ENCODE measurements at places on chromosomes 5 and 9. TPM values are rescaled to one million over a fixed set of nuclear protein-coding genes. Genes with fewer than 3 reads are reported as not detected.

DNA sequence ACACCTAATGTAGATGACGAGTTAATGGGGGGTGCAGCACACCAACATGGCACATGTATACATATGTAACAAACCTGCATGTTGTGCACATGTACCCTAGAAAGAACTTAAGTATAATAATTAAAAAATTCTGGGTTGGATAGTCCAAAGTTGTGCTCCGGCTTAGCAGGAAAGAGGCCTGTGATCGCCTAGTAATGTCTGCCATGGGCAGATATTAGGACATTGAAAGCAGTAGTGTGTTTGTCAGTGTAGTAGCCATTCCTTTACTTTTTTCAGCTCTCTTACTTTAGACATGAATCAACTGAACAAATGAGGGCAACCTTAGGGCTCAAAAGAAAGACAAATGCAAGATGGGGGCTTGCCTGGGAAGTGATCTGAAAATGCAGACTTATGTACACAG is 58.9 kb downstream of the PPARGC1B start:
- H3K27me3 ChIP-seq = no peaks in the 10 kb centered on the region
- H3K27ac ChIP-seq = peak overlapping the region; percentile 87
- peaks cover 78% of the 10 kb centered on the region for H3K4me1 ChIP-seq
- H3K4me3 ChIP-seq = no peak overlapping the region
- no peaks in the 10 kb centered on the region for H3K36me3 ChIP-seq
- no peak for DNase-seq

- no peaks in the 10 kb centered on the region for H3K36me3 ChIP-seq
- H3K4me3 ChIP-seq = no peak overlapping the region
- no peak overlapping the region for H3K27ac ChIP-seq
- no peaks in the 10 kb centered on the region for H3K27me3 ChIP-seq
- no peak for DNase-seq
These were observed 270.2 kb upstream of the RASA1 start for GRCh38 chr5:86997516-86997915.

- peaks cover 13% of the 10 kb centered on the region for H3K4me1 ChIP-seq
- DNase-seq = no peak
- no peak overlapping the region for H3K27ac ChIP-seq
- no peaks in the 10 kb centered on the region for H3K27me3 ChIP-seq
These were observed 160.6 kb upstream of the SHB start for GRCh38 chr9:38229504-38230155.

- H3K27me3 ChIP-seq = peaks cover 82% of the 10 kb centered on the region
- H3K27ac ChIP-seq = no peak overlapping the region
- peaks cover 9% of the 10 kb centered on the region for H3K4me1 ChIP-seq
- no peak overlapping the region for H3K4me3 ChIP-seq
- DNase-seq = no peak
- no peaks in the 10 kb centered on the region for H3K36me3 ChIP-seq
These were observed 26.3 kb downstream of the OR2V2 start for GRCh38 chr5:181173420-181174342.

GRCh38 chr5:55410845-55411244 is 103.1 kb downstream of the MTREX start:
- H3K36me3 ChIP-seq = no peaks in the 10 kb centered on the region
- peaks cover 15% of the 10 kb centered on the region for H3K4me1 ChIP-seq
- H3K27me3 ChIP-seq = no peaks in the 10 kb centered on the region
- DNase-seq = no peak
- H3K27ac ChIP-seq = no peak overlapping the region

DNA sequence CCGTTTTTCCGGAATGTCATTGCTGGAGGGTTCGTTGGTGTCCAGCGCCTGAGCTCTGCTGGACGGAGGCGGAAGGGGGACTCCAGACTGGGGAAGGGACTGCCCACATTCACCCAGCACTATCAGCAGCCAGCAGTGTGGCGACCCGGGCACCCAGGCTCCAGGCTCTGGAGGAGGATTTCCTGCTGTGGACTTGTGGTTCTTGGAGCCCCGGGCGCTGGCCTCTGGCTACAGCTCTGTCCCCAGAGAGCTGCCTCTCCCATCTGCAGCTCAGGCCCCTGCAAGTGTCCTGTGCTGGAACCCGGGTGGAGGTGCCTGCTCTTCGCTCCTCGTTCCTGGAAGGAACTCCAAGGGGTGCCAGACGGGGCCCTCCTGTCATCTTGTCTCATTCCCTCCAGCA is 152.6 kb downstream of the RGS3 start:
- H3K36me3 ChIP-seq = no peaks in the 10 kb centered on the region
- no peaks in the 10 kb centered on the region for H3K27me3 ChIP-seq
- peaks cover 12% of the 10 kb centered on the region for H3K4me1 ChIP-seq

GRCh38 chr9:133821601-133822429 is 83.7 kb upstream of the SARDH start:
- no peaks in the 10 kb centered on the region for H3K4me1 ChIP-seq
- no peaks in the 10 kb centered on the region for H3K27me3 ChIP-seq
- no peaks in the 10 kb centered on the region for H3K36me3 ChIP-seq
- no peak overlapping the region for H3K27ac ChIP-seq
- H3K4me3 ChIP-seq = no peak overlapping the region
- no peak for DNase-seq

DNA sequence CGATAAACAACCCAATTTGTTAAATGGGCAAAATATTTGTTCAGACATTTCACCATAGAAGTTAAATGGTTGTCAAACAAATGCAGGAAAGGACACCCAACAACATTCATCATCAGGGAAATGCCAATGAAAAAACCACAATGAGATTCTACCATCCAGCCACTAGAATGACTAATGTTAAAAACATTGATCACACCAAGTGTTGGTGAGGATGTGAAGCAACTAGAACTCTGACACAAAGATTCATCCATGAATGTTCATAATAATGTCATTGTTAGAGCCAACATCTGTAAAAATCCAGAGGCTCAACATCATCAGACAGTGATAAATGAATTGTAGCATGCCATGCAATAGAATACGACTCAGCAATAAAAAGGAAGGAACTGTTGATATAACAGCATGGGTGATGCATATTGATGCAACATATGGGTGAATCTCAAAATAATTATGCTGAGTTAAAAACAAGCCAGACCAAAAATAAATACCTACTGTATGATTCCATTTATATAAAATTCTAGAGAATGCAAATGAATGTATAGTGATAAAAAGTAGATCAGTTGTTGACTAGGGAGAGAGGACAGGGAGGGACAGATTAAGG is 55.9 kb upstream of the UNC5A start:
- H3K27me3 ChIP-seq = peaks cover 27% of the 10 kb centered on the region
- H3K4me3 ChIP-seq = no peak overlapping the region
- no peaks in the 10 kb centered on the region for H3K36me3 ChIP-seq
- DNase-seq = no peak

GRCh38 chr5:110865400-110866094 is 126.7 kb downstream of the SLC25A46 start:
- H3K27me3 ChIP-seq = no peaks in the 10 kb centered on the region
- no peaks in the 10 kb centered on the region for H3K4me1 ChIP-seq
- H3K4me3 ChIP-seq = no peak overlapping the region
- H3K36me3 ChIP-seq = no peaks in the 10 kb centered on the region
- H3K27ac ChIP-seq = no peak overlapping the region
- DNase-seq = no peak

- peaks cover 20% of the 10 kb centered on the region for H3K4me1 ChIP-seq
- peaks cover 81% of the 10 kb centered on the region for H3K36me3 ChIP-seq
- H3K27ac ChIP-seq = peak overlapping the region; percentile 72
- no peak overlapping the region for H3K4me3 ChIP-seq
These were observed 19.9 kb downstream of the GPX3 start for GRCh38 chr5:151040211-151040747.

DNA sequence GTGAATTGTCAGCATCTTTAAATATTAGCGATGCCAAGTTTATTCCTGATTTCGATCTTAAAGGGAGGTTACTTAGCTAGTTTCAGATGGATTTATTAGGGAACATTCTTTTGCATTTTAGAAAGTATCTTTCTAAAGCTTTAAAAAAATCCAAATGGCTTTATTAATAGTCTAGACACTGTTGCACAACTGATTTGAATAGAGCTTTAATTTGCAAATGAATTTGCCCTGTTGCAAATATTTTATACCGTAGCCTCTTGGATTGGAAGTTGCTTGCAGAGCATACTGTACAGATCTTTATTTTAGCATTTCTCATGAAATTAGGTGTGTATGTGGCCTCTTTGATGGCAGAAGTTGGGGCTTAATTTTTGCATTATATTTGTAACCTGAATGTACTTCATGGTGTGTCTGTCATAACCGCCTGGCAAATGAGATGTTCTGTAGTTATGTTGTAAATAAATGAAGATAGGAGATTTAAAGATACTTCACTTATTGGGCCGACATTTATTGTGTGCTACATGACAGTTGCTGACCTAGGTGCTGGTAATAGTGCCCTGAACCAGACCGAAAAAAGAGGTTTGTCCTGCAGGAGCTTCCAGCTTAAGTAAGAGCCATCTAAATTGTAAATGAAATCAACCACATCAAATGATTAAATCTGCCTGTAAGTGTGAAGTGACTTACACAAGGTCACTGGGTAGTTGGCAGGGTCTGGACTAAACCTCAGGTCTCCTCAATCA is 1.8 kb downstream of the TCERG1 start:
- H3K4me3 ChIP-seq = no peak overlapping the region
- no peaks in the 10 kb centered on the region for H3K36me3 ChIP-seq
- H3K4me1 ChIP-seq = peaks cover 19% of the 10 kb centered on the region
- H3K27me3 ChIP-seq = no peaks in the 10 kb centered on the region

DNA sequence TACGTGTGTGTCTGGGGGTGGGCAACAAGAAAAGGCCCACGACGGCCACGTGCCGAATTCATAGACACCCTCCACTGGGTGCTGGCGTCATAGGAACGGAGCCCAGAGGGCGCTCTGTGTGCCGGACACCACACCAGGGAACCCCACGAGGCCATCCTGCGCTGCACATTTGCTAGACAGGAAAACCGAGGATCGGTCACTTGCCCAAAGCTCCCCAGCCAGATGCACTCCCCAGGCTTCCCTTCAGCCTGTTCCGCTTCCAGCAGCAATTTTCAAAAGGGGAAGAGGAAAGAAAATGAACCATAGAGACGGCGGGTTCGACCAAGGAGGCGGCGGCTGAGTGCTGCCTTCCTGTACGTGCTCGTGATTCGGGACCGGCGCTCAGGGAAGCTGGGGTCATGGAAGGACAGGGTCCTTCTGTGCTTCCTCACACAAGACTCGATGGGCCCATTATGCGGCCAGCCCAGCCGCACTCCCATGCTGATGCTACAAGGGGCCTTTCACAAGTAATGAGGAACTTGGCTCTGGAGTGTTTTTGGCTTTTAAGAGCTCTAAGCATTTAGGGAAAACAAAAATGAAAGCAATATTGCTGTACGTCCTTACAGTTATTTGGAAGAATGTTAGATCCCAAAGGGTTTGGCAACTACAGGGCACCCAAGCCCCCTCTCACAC is 124.6 kb upstream of the SARDH start:
- DNase-seq = peak; percentile 29
- H3K36me3 ChIP-seq = no peaks in the 10 kb centered on the region
- H3K27ac ChIP-seq = peak overlapping the region; percentile 73
- H3K4me1 ChIP-seq = no peaks in the 10 kb centered on the region
- no peaks in the 10 kb centered on the region for H3K27me3 ChIP-seq
- H3K4me3 ChIP-seq = no peak overlapping the region

DNA sequence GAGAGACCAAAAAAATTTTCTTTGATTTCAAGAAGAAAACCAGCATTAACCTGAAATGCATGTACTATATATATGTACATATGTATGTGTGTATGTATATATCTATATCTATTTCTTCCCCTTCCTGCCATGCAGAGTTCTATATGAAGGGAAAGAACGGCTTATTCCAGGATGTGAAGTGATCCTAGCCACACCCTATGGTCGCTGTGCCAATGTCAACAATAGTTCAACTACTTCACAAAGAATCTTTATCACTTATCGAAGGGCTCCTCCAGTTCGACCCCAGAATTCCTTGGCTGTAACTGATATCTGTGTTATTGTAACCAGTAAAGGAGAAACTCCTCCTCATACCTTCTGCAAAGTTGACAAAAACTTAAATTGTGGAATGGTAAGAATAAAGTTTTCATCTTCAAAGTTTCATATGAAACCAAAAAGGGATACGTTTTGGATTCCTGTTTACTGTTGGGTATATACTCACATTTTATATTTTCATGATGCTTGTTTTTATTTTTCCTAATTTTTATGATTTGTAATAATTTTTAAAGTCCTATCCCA is 56.2 kb downstream of the DENND4C start:
- no peaks in the 10 kb centered on the region for H3K27me3 ChIP-seq
- peak overlapping the region; percentile 54 for H3K27ac ChIP-seq
- DNase-seq = peak; percentile 76

DNA sequence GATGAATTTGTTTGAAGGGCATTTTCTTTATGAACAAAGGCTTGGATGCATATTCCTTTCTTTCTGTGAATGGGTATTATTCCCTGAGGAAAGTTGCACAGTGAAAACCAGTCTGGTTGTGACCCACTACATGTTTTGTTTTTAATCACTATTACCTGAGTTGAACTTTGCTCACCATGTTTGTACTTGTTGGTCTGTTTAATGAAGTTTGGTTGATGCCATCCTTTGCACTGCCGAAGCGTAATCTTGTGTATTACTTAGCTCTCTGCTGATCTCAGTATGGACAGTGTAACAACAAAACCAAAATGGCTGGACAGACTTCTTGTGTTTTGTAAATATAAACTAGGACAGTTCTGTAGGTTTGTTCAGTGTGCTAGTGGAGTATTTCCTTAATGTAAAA is 38.1 kb downstream of the UGCG start:
- H3K27ac ChIP-seq = no peak overlapping the region
- DNase-seq = no peak
- peaks cover 7% of the 10 kb centered on the region for H3K4me1 ChIP-seq
- H3K36me3 ChIP-seq = peaks cover 41% of the 10 kb centered on the region

GRCh38 chr9:4077499-4078102 is 222.3 kb downstream of the GLIS3 start:
- no peaks in the 10 kb centered on the region for H3K36me3 ChIP-seq
- DNase-seq = peak; percentile 85
- no peak overlapping the region for H3K27ac ChIP-seq
- no peak overlapping the region for H3K4me3 ChIP-seq

GRCh38 chr5:147893820-147894219 is 12.5 kb downstream of the C5orf46 start:
- H3K36me3 ChIP-seq = no peaks in the 10 kb centered on the region
- H3K27ac ChIP-seq = no peak overlapping the region
- no peaks in the 10 kb centered on the region for H3K27me3 ChIP-seq
- no peak overlapping the region for H3K4me3 ChIP-seq
- no peak for DNase-seq

DNA sequence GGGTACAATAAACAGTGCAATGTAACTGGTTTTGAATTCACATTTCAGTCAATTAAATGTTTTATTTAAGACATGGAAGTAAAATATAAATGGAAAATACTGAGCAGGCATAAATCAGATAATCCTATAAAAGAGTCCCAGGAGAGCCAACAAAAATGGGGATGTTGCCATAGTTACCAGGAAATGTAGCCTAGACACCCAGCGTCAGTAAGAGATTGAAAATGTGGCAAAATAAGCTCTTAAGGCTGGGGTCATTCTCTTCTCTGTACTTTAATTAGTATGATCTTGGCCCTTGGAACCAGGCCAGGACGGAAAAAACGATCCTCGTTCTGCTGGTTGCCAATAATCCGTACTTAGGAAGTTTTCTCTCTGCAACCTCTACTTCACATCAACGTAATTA is 18.9 kb upstream of the RASEF start:
- H3K4me3 ChIP-seq = no peak overlapping the region
- H3K4me1 ChIP-seq = no peaks in the 10 kb centered on the region
- no peaks in the 10 kb centered on the region for H3K36me3 ChIP-seq

The CCL27 gene
- total RNA-seq = not detected

The CD14 gene
- total RNA-seq = 42.9 TPM

The PCDHB6 gene
- total RNA-seq = not detected

The ZNF462 gene
- 24.4 TPM for total RNA-seq

The PCDHGA4 gene
- 1.4 TPM for total RNA-seq

The CPEB4 gene
- 67.7 TPM for total RNA-seq

The TERT gene
- total RNA-seq = not detected

The FSTL4 gene
- 0.27 TPM for total RNA-seq

The ORM2 gene
- total RNA-seq = not detected

The HTR1A gene
- not detected for total RNA-seq

The NKD2 gene
- not detected for total RNA-seq

The GPR150 gene
- total RNA-seq = 0.41 TPM

The ADCY2 gene
- 3.0 TPM for total RNA-seq

The TMC1 gene
- total RNA-seq = not detected

Data from transverse colon (tissue), 4 donors.